ENCODE measurements at places on chromosomes 13 and 19.

GRCh38 chr19:54164369-54165068 lies 5.0 kb upstream of the LENG1 start:
- DNase-seq = no peak

DNA sequence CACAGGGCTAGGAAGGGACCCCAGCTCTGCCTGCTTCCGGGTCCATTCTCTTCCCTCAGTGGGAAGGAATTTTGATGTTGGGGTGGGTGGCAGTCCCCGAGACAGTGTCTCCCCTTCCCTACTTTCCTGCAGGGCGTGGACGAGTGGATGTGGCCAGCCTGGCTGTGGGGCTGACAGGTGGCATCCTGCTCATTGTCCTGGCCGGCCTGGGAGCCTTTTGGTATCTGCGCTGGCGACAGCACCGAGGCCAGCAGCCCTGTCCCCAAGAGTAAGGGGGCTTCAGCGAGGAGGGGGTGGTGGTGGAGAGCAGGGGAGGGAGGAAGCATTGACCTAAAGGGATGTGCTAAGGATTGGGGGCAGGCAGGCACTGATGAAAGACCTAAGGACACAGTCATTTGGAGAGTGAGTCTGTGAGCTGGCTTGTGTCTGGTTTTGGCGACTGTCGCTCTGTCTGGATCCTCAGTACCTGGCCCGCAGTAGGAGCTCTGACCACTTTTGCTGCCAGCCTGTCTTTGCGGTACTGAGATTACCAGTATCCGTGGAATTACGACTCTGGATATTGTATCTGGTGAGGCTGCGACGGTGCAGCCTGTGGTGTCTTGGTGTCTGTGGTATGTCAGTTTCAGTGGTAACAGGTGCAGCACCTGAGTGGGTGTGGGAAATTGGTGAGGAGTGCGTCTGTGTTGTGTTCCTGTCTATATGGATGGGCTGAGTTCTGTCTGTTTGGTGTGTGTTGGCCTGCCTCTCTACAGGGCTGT lies 2.4 kb upstream of the PRR12 start:
- DNase-seq = peak; percentile 70

- no peak for DNase-seq
Observed at GRCh38 chr13:109615721-109616420, 170.5 kb downstream of the IRS2 start.

- DNase-seq = no peak
Observed at GRCh38 chr19:40348961-40349507, 539 bp downstream of the PLD3 start.

- DNase-seq = no peak
Observed at GRCh38 chr13:76764429-76764828, 121.8 kb downstream of the KCTD12 start.

- DNase-seq = no peak
Observed at GRCh38 chr13:46119883-46120614, 15.2 kb upstream of the CPB2 start.

DNA sequence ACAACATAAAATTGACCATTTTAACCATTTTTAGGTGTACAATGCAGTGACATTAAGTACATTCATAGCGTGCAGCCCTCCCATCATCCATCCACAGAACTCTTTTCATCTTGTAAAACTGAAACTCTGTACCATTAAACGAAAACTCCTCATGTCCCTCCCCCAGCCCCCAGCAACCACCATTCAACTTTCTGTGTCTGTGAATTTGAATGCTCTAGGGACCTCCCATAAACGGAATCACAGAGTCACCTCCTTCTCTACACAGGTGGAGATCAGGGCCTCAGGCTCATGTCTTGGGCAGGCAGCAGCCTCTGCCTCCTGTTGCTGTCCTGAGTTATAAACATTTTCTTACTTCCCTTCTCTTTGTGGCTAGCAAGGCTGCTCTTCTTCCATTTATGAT lies 7.3 kb upstream of the CCNE1 start:
- DNase-seq = no peak

GRCh38 chr19:53157626-53158025 lies 1.2 kb downstream of the ZNF347 start:
- no peak for DNase-seq

GRCh38 chr13:32669030-32669646 lies 82.9 kb downstream of the PDS5B start:
- no peak for DNase-seq

GRCh38 chr19:58417071-58417470 lies 8.6 kb downstream of the ZNF584 start:
- no peak for DNase-seq

GRCh38 chr13:72782717-72783116 lies 784 bp downstream of the PIBF1 start:
- DNase-seq = no peak

- DNase-seq = no peak
Observed at GRCh38 chr19:55907746-55908145, 24.4 kb downstream of the NLRP13 start.

DNA sequence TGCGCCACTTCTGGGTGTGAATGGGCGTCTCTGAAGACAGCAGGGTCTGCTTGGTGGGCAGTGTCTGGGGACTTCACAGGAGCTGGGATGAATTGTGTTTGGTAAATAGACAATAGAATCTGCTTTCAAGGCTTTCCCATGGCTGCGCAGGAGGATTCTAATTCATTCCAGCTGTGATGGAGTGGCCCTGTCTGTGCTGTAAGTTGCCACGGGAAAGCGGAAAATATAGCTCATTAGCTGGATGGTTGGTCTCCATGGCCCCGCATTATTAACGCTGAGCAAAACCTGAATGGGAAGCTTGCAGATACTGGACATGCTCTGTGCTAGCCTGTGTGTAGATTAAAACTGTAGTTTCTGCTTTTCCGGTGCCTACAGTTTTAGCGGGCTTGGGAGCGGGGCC lies 15.6 kb upstream of the C1QTNF9 start:
- peak; percentile 44 for DNase-seq

DNA sequence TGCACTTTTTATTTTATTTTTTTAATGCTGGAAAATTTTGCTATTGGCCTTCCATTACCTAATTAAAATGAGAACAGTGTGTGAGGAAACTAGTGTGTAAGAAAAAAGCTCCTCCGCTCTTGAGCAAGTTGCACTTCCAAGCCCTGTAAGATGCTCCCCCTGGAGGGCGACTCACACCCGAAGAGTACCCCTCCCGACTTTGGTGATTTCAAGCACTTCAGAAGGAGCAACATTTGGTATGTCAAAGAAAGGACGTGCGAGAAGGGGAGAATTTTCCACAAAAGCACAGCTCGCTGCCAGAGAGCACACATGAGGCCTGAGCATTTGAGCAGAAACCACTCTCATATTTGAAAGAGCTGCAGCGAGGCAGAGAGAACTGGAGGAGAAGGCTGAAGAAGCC lies 504.4 kb downstream of the FGF9 start:
- no peak for DNase-seq

DNA sequence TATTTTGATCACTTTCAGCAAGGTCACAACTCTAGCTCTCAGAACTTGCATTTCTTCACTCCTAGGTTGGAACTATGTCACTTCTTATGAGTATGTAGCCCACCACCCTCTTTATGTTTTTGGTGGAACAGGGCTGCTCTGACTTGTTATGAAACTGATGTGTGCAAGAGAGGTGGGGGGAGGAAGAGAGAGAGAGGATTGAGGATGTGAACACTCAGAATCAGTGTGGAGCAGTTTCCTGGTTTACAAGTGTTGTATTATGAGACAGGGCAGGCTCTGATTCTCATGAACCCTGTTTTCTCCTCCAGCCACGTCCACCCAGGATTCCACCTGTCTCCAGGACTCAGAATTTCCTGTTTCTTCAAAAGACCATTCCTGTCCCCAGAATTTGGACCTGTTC lies 16.1 kb downstream of the ZNF317 start:
- DNase-seq = no peak

DNA sequence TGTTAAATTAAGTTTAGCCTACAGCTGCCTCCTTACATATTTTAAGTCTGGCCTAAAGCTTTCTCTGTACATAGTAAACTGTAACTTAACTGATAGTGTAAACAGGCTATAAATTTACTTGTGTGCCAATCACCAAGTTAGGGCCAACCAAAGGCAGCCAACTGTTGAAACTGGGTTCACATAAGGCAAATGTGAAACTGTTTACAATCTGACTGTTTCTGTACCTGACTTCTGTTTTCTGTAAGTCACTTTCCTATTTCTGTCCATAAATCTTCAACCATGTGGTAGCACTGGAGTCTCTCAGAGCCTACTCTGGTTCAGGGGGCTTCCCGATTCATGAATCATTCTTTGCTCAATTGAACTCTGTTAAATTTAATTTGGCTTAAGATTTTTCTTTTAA lies 103.1 kb downstream of the RAP2A start:
- DNase-seq = no peak

GRCh38 chr19:21934131-21934530 lies 76.6 kb downstream of the ZNF208 start:
- DNase-seq = no peak

DNA sequence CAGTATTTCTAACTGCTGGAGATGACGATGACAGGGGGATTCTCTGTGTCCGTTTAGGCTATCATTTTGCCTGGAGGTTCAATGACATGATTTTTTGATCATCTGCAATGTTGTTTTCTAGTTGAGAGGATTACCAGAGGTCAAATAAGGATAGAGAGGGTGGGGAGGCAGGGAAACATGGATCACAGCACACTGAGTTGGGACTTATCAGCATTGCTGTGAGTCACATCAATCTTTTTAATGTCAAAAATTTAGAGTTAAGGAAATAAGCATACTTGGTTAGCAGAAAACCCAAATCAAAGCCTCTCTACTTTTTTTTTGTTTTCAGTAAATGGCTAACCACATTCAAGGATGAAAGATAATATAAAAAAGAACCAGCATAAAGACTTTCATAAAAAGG lies 43.0 kb upstream of the CSNK1A1L start:
- DNase-seq = no peak

GRCh38 chr19:50982186-50982585 lies 1.5 kb downstream of the KLK7 start:
- DNase-seq = no peak

- no peak for DNase-seq
Observed at GRCh38 chr13:48094404-48094780, 512 bp downstream of the MED4 start.
